GM03348 (cell line): ENCODE measurements at places on chromosomes 13 and 19.

GRCh38 chr19:18746401-18747325 lies 44.4 kb downstream of the COMP start:
- DNase-seq = no peak

DNA sequence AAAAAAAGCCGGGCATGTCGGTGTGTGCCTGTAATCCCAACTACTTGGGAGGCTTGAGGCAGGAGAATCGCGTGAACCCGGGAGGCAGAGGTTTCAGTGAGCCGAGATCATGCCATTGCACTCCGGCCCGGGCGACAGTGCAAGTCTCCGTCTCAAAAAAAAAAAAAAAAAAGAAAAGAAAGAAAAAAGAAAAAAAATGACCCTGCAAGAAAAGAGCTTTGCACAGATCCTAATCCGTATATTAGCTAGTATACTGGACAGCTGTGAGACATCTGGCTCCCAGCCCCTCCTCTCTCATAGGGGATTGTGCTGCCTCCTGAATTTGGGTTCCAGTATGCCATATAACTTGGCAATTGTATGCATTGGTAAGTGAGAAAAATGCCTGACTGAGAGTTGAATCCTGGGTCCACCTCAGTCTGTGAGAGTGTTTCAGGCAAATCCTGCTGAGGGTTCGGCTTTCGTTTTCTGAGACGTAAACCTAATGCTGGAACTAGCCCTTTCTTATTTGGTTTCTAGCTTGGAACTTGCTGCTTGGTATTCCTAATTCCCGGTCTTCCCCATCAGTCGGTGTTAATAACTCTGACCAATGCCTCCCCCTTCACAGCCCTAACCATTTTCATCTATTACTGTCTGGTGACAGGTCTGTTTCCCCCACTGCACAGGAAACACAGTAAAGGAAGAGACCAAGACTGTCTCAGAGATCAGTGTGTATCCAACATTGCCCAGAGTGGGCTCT lies 1.3 kb upstream of the AKT2 start:
- peak; percentile 20 for DNase-seq

- peak; percentile 46 for DNase-seq
Observed at GRCh38 chr19:6677883-6678689, 8.1 kb upstream of the TNFSF14 start.

DNA sequence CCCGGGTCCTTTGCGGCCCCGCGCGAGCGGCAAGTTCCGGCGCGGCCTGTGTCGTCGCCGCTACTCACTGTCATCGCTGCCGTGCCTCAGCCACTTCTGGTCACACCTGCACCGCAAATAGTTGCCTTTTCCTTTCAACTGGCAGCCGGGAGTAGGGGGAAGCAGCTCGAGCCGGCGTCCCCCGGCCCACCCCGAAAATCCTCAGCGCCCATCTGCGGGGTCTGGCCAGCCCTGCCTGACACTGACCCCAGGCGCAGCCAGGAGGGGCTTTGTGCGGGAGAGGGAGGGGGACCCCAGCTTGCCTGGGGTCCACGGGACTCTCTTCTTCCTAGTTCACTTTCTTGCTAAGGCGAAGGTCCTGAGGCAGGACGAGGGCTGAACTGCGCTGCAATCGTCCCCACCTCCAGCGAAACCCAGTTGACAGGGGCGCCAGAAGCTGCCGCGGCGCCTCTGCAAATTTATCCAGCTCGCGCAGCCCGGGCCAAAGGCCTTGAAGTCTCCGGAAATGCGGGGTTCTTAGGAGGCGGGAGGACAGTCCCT lies 1.7 kb downstream of the PDX1 start:
- DNase-seq = no peak

DNA sequence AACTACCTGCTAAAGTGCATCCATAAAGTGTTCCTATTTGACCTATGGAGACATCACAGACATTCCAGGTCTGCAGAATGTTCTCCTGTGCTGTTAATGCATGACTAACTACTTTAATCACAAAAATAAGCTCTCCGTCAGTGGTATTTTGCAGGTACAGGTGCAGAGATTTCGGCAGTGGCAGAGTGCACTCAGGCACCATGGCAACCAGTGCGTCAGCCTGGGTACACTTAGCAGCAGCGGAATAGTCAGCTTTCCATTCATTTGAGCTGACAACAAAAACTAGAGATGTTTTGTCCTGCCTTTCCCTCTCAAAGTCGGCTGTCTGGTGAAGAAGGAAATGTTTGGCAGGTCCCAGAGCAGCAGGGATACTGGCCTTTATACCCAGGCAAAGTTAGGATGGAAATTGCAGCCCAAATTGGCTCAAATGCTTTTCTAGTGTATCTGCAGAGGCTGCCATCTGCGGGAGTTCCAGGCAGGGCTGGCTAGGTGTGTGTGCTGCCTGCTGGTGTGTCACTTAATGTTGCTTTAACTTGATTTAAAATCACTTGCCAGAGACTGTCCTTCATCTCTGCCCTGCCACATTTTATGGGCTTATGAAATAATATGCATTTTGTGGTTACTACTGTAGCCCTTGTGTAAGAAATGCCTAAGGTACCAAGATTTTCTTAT lies 195.8 kb downstream of the RAP2A start:
- DNase-seq = no peak

DNA sequence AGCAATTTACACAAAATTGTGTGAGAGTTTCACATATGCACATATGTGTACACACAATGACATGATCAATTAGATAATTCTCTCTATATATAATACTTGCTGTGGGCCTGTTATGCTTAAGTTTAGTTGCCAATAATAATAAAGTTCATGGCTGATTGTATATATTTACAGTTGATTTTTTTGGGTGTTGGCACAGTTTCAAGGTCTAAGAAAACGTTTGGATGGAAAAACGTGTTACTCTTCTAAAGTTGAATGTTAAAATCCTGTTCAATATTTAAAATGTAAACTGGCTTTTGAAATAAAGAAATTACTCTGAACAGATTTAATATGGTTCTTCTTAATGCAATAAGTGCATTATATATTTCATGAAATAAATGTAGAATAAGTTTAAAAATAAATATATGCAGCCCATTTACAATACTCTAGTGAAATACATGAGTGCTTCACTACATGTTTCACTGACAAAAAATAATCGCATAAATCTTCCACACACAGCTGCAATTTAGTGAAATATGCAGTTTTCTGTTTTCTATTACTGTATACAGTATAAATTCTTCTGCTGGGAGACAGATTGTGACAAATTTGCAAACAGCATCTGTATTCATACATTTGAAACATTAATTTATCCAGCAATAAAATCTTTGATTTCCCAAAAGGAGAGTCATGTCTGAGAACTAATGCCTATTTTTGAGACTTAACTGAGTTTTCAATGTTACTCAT lies 586.9 kb upstream of the KLHL1 start:
- no peak for DNase-seq
